ENCODE measurements at places on chromosomes 2 and 18. TPM values are rescaled to one million over a fixed set of nuclear protein-coding genes. Genes with fewer than 3 reads are reported as not detected.

LONRF2 gene
- total RNA-seq, result 0.20 TPM

GAD1 gene
- 1.3 TPM for total RNA-seq

- no peak overlapping the region for H3K27ac ChIP-seq
- H3K36me3 ChIP-seq, result peaks cover 35% of the 10 kb centered on the region
- no peaks in the 10 kb centered on the region for H3K27me3 ChIP-seq
- H3K4me3 ChIP-seq, result no peak overlapping the region
These were observed 37.0 kb downstream of the IMMT start for GRCh38 chr2:86158286-86158685.

MPV17 gene
- 72.3 TPM for total RNA-seq

GRCh38 chr2:160697817-160698216, 204.2 kb upstream of the RBMS1 start:
- H3K27ac ChIP-seq, result no peak overlapping the region
- DNase-seq, result no peak
- no peaks in the 10 kb centered on the region for H3K36me3 ChIP-seq
- H3K27me3 ChIP-seq, result no peaks in the 10 kb centered on the region
- no peaks in the 10 kb centered on the region for H3K4me1 ChIP-seq
